Activated T-cell treated with anti-CD3 and anti-CD28 coated beads for 4 hours (primary cell): ENCODE measurements at places on chromosomes 6 and 20.
A peak's percentile ranks its signal among the peaks of the same experiment; 100 is the strongest.

- DNase-seq, result no peak
Measured at GRCh38 chr6:78500299-78501089, 366.9 kb upstream of the IRAK1BP1 start.

DNA sequence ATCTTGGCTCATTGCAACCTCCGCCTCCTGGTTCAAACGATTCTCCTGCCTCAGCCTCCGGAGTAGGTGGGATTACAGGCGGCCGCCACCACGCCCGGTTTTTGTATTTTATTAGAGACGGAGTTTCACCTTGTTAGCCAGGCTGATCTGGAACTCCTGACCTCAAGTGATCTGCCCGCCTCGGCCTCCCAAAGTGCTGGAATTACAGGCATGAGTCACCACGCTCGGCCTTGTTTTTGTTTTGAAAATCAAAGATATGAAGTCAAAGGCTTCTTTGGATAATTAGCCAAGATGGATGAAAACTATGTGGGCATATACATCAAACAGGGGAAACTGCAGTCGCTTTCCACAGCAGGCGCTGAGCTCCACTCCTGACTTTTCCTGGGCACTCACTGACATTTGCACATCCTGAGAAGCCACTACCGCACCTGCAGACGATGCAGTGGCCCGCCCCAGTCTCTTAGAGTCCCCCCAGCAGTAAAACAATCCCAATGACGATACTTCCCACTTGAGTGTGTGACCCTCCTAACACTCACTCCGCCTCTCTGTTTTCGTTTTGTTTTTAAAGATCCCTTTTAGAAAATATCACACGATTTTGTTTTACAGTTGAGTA is 44.1 kb downstream of the GJA1 start:
- DNase-seq, result no peak

DNA sequence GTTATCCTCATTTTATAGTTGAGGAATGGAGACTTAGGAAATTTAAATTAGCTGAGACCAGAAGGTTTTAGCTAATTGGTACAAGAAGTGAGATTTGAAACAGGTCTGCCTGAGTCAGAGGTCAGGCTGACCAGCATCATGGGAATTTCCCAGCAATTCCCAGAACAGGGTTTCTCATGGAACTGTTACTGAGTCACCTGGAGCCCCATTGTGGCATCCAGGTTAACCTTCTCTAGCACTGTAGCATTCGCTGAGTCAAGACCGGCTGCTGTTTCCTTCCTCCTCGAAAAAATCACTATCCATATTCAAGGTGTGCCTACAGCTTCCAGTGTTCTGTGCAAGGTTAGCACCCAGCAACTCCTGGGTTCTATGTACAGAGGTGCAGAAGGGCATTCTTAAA is 238.0 kb upstream of the MAN1A1 start:
- DNase-seq, result no peak

GRCh38 chr6:40881501-40881900 is 157.5 kb downstream of the UNC5CL start:
- no peak for DNase-seq

DNA sequence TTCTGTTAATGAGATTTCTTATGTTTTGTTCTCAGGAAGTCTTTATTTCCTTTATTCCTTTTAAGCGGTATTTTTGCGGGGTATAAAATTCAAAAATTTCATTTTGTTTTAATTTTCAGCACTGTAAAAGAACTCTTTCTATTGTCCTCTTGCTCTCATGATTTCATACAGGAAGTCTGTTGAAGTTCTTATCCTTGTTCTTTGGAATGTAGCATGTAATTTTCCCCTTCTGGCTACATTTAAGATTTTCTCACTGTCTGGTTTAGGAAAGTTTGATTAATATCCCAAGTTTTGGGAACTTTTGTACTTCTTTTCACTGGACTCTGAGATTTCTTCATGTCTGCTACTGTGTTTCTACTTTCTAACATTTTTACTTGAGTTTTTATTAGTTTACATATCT is 581.4 kb upstream of the GJE1 start:
- DNase-seq, result no peak

GRCh38 chr6:118285791-118286190 is 262.3 kb upstream of the PLN start:
- DNase-seq, result no peak

DNA sequence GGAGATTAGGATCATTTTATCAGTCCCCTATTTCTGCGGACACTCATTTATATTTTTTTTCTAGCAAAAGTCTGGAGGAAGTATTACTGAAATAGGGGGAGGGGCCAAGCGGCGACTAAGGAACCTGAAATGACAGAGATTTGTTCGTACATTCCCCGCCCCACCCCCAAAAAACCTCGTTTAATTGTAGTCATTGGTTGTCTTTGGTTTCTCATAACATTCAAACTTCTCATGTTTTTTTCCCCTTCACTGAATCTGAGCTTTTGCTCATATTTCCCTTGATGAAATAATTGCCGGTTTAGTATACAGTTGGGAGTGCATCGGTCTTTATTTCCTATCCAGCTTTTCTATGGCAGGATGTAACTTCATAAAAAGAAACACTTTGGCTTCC is 768 bp upstream of the FYN start:
- DNase-seq, result peak; percentile 64

DNA sequence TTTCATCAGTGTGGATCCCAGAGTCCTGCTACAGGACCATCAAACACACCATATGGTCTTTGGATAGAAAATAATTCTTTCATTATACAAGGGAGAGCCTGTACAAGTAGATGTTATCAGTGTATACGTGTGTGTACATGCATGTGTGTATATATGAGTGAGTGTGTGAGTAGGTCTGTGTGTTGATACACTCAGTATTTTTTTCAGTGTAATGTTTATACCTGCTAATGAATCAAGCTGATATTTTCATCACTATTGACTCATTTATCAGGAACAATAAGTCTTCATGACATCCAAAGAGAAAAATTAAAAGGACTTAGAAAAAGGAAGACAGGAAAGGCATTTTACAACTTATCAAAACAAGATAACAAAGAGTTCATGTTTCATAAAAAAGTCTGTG is 66.5 kb downstream of the EPM2A start:
- DNase-seq, result no peak

- no peak for DNase-seq
Measured at GRCh38 chr20:41411391-41411847, 44.8 kb upstream of the EMILIN3 start.

- DNase-seq, result no peak
Measured at GRCh38 chr6:120632975-120633374, 701.3 kb downstream of the TBC1D32 start.

DNA sequence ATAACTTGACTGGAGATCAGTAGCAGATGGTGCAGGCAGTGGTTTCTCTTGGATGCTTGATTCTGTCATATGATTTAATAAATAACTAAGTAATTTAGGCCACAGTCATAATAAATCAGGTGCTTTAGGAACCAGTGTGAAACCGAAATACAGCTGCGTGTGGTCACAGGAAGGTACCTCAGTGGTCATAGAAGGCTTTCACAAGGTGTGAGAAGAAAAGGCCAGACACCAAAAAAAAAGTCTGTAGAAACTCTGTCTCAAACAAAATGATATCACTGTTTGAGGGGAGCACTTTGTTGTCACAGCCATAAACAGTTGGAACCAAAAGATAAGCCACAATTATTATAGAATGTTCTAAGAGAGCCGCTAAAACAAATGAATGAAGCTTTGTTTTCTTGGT is 56.5 kb downstream of the ARMC2 start:
- no peak for DNase-seq

GRCh38 chr6:24329022-24329421 is 28.8 kb downstream of the DCDC2 start:
- DNase-seq, result no peak

DNA sequence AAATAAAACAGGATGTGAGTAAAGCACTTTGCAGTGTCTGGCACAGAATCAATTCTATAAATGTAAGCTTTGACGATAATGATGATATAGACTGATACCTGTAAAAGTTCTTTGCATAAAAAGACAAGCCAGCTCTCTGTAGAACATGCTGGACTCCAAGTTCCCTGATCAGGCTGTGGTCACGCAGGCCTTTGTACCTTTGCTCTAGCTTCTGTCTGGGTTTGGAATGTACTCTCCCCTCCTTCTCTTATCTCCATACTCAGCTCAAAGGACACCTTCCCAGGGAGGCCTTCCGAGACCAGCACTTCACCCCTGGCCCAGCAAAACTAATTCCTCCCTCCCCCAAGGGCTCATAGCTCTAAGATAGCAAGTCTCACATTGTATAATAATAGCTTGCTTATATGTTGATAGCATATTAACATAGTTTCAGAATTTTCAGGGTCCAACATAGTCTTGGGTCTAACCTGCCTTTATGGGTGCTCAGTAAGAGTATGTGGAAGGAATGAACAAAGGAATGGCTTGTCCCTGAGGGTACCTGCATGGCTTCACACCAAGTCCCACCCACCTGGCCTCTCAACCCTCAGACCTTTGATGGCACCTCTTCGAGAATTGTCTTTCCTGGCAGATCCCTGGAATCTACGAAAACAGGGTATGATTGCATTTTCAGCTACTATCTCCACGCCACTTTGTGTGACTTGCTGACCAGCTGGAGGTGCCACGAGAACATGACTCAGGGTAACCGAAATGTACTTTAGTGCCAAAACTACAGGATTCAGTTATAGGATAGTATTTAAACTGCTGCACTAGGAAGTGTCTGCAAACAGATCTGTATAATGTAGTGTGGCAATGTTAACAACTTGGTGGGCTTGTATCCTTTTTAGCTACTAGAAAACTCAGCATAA is 41.7 kb upstream of the PIM1 start:
- no peak for DNase-seq

- DNase-seq, result no peak
Measured at GRCh38 chr6:128963561-128963960, 80.6 kb downstream of the LAMA2 start.

DNA sequence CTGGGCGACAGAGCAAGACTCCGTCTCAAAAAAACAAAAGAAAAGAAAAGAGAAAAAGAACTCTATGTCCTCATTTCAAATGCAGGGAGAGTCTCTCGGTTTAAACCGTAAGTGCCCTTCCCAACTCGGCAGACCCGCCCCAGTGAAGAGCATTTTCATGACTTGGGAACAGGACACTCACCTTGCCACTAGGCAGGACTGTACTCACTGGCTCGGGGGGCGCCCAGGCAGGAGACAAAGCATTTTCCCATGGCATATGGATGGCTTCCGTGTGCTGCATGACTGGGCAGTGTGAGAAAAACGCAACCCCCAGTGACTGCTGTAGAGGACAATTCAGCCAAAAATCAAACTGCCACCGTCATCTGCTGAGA is 23.7 kb upstream of the MRGBP start:
- DNase-seq, result no peak

DNA sequence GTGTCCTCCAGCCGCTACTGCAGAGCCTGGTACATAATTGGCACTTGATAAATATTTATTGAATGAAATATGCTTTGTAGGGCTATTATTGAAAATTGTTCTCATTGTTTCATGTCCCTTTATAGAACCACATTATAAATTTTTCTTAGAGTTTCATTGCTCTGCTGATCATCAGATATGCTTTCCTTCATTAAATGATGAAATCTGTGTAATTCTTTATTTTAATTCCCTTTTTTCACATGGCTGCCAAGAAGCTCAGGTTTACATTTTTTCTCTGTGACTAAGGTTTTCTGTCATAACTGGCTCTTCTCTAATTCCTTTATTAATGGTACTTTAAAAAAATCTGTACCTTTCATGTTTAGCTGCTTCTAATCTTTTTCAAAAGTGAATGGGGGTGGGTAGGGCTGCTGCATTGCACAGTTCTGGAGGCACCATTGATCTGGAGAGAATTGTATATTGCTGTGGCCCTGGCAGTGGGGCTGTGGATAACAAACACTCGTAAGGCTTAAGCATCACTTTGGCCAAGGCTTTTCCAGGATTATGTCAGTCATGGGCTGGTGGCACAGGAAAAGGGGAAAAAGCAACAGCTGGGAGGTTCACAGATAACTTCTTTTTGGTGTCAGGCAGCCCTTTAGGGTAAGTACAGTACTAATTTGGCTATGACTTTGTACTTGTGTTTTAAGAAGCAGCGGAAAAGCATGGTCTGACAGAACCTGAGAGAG is 43.8 kb downstream of the ARFGEF2 start:
- no peak for DNase-seq

DNA sequence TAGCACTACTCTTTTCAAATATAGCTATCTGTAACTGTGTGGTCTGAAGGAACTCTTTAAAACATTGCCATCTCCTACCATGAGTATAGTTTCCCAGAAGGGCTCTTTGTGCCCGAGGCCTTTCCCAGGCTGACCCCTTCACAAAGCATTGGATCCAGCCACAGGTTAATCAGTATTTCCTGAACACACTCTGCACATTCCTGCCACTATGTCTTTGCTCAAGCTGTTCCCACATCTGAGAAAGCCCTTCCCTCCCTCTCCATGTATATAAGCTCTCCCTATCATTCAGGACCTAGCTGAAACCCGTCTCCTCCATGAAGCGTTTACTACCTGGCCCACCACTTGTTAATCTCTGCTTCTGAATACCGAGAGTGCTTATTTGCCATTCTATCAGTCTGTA is 47.8 kb upstream of the PKHD1 start:
- no peak for DNase-seq

GRCh38 chr6:38720295-38720694 is 5.2 kb downstream of the DNAH8 start:
- DNase-seq, result no peak

DNA sequence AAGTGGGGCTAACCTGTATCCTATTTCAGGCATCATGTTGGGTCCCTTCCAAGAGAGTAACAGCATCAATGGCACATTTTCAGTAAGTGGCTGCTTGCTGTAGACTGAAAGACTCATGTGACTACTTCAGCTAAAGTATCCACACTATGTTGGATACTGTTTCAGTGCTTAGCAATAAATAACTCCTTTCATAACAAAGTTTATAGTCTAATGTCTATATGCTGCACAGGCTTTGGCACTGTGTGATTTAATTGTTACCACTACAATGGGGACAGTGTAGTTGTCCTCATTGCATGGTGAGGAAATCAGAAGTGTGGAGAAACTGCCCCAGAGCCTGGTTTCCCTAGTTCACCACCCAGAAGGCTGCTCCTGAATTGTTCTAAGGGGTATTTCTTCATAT is 318.0 kb upstream of the PTCHD4 start:
- no peak for DNase-seq
